ENCODE measurements at places on chromosomes 2 and 18.
A peak's percentile ranks its signal among the peaks of the same experiment; 100 is the strongest.

- no peak for DNase-seq
These were observed 1.7 kb upstream of the LBH start for GRCh38 chr2:30229596-30229995.

- no peak for DNase-seq
These were observed 72.3 kb downstream of the RTP5 start for GRCh38 chr2:241941691-241942301.

- DNase-seq: no peak
These were observed 105.5 kb upstream of the CCDC68 start for GRCh38 chr18:55064760-55065159.

- DNase-seq: peak; percentile 9
These were observed 25.2 kb upstream of the FAM117B start for GRCh38 chr2:202609381-202610145.

DNA sequence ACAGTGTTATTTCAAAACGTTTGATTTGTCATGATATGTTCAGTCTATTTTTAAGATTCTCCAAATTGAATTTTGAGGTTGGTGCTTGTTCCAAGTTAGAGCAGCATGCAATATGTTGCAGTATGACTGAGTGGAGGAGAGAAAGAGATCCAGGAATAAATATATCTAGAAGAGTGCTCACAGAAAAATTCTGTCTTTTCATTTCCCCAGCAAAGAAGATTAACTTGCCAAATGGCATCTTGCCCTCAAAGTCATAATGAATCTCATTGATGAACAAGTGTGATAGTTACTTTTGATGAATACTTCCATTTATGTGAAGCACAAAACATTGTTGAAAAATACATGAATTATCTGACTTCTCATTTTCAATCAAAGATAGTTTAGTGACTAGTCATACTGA lies 95.9 kb downstream of the KCNJ3 start:
- DNase-seq: no peak

GRCh38 chr2:64029116-64029665 lies 10.0 kb upstream of the VPS54 start:
- DNase-seq: no peak

DNA sequence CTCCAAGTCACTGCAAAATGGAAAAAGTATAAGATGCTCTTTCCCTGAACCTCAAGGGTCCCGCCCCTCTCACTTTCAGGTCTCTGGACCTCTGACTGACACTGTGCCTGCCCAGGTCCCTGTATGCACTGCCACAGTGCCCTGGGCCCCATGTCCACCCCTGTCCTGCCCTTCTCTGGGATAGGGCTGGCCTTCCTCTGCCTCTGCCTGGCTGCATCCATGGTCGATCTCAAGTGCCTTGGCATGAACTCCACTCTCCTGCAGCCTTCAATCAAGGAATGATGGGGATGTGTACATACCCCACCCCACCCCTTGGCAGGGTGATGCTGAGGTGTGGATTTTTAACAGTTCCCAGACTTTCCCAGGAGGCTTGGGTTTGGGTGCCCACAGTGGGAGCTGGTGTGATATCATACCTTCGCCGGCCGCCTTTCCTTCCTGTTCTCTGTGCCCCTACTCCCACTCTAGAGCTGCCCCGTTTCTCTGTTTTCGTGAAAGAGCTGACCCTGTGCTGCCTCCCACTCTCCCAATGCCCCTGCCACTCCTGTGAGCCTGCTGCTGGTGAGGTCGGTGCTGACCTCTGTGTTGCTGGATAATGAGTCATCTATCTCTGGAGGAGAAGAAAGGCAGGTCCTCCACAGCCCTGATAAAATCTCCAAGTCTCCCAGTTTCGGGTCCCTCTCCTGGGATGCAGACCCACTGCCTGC lies 18.9 kb downstream of the PTPN18 start:
- no peak for DNase-seq

DNA sequence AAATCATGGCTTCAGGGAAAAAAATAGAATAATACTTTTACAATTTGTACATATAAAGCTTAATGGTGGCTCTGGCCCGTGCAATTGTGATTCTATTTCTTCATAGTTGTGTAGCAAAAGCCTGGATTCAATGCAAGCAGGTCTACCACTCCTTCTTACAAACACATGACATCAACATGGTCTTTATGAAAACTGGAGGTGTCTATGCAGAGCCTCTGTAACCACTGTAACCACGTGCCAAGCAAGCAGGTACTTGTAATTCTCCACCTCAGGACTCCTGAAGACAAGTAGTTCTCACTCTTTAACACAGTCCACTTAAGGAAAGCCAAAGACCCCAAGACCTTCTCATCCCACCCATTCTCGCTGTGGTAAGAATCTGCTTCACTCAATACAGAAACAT lies 62.6 kb downstream of the METTL4 start:
- no peak for DNase-seq

- no peak for DNase-seq
These were observed 39.1 kb upstream of the BZW1 start for GRCh38 chr2:200772620-200773019.

DNA sequence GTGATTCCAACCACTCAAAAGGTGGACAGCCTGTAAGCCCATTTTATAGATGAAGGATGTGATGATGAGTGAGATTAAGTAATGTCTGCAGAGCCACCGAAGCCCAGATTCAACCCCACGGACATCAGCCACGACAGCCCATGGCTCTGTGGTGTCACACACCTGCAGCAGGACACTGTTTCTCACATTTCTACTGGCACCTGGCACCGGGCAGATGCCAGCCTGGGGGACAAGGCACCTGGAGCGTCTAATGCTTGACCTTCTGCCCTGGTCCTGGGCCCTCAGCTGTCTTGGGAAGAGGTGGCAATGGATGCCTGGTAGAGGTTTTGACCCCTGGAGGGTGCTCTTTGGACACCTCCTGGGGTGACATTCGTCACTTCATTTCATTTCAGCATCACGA lies 176.3 kb downstream of the ANAPC1 start:
- DNase-seq: no peak

GRCh38 chr18:27136208-27136535 lies 48.9 kb downstream of the CHST9 start:
- no peak for DNase-seq

DNA sequence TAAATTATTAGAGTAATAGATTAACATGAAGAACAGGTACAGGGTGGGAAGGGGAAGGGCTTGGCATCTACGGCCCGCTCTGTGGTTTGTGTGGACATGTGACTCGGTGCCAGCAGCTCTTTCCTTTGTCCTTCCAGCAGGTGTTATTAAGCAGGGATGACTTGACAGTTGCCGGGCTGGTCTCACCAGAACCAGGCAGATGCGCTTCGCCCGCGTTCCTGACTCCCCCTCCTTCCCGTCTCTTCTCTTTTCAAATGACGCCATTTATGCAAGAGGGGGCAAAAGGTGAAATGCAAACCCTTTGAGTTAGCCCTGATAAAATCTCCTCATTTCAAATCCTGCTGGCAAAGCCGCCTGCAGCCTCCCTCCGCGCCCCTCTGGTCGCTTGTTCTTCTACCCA lies 38.9 kb upstream of the MGAT4A start:
- no peak for DNase-seq

GRCh38 chr2:241456546-241456945 lies 51.8 kb downstream of the STK25 start:
- no peak for DNase-seq

DNA sequence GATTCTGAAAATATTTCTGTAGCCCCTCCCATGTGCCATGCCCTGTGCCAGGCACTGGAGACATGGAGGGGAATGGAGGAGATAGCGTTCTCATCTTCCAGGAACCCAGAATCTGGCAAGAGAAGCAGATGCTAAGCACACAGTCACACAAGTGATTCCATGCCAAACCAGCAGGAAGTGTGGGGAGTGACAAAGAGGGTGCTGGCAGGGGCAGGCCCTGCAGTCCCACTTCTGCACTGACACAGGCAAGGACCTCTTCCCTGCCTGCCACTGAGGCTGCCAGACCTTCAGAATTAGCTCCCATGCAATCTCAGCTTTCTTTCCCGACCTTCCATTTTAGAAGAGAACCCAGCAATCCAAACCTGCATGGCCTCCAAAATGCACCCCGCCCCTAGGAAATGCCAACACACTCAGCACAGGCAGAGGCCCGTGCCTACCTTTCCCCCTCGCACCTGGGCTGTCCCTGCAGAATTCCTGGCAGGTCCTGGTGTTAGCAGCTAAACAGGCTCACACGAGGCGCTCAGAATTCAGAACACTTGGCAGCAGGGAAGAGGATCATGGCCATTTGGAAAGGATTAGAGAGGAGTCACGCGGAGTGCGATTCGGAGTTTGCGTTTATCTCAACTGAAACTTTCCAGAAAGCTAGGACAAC lies 155.3 kb downstream of the MSH2 start:
- DNase-seq: no peak

GRCh38 chr18:58446391-58447060 lies 182.4 kb downstream of the ALPK2 start:
- no peak for DNase-seq

GRCh38 chr2:63680455-63680854 lies 91.7 kb downstream of the MDH1 start:
- DNase-seq: no peak

GRCh38 chr2:188527141-188527540 lies 235.5 kb downstream of the GULP1 start:
- DNase-seq: no peak

DNA sequence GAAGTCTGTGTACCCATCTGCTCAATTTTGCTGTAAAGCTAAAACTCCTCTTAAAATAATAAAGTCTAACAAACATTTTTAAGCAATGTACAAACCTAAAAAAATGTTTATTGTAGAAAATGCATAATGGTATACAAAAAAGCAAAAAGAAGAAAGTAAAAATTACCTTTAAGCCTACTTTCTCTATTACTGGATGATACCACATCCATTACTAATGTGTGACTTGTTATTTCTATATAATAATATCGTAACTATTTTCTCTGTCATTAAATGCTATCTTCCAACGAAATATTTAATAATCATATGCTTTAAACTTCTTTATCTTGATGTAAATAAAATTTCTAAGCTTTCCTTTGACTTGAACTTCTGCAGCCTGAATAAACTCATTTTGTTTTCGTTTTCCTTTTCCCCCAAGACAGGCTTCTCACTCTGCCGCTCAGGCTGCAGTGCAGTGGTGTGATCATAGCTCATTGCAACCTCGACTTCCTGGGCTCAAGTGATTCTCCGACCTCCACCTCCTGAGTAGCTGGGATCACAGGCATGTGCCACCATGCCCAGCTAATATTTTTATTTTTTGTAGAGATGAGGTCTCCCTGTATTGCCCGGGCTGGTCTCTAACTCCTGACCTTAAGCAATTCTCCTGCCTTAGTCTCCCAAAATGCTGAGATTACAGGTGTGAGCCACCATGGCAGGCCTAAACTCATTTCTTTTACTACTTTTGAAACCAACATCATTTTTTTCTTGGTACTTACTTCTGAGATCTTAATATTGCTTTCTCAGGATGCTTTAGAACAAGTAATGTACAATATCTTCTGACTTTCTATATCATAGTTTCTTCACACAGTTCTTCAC lies 18.1 kb upstream of the DNAH7 start:
- DNase-seq: no peak

GRCh38 chr2:68671961-68672360 lies 28.6 kb downstream of the PROKR1 start:
- DNase-seq: no peak

- DNase-seq: no peak
These were observed 122.0 kb upstream of the APCDD1 start for GRCh38 chr18:10332452-10332851.

GRCh38 chr2:208135794-208136715 lies 6.4 kb upstream of the CRYGC start:
- DNase-seq: no peak

- DNase-seq: no peak
These were observed 119.3 kb upstream of the MAPRE2 start for GRCh38 chr18:34921811-34922385.

DNA sequence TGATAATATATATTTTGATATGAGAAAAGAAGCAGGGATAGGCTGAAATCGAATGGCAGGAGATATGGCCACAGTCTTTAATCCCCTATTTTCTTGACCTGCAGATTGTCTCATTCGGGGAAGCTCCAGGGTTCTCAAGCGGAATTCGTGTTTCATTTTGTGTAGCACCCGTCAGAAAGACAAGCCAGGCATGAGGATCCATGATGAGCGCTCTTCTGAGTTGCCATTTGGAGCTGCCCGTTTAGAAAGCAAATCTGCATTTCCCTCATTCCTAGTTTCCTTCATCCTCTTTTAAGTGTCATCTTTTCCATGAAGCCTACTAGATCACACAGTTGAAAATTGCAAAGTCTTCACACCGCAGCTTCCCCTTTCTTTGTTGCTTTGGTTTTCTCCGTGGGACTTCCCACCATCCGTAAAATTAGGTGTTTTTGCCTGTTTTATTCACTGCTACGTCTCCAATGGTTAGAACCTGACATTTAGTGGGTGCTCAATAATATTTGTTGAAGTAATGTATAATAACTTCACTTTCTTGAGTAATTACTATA lies 16.9 kb downstream of the HNMT start:
- DNase-seq: no peak

GRCh38 chr2:14614017-14614416 lies 18.5 kb upstream of the LRATD1 start:
- no peak for DNase-seq

DNA sequence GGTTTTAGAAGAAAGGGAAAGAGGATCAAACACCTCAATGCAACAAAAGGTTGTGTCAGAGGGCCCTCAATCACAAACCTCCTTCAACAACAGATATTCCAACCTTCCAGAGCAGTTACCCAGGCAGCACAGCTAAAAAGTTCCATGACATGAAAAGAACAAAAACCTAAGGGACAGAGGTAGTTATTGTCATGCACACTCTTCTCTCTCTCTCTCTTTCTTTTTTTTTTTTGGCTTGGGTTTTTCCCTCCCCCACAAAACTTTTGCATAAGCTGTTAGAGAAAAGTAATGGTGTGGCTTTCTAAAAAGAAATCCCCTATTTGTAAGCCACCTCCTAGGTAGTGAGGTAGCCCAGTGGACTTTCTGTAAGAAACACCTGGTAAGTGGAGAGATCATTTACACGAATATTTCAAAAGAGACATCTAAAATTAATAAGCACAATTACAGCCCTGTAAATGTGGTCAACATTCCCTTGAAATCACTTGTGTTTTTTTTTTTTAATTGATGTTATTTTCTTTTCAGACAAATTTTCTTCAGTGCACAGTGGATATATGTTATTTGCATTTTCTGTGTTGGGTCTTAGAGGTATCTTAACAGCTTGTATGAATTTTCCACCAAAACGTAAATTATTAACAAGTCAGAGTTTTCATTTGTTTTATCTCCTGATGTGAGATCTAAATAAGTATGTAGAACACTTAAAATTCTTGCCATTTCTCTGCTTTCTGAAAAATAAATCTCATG lies 48.4 kb downstream of the ZEB2 start:
- no peak for DNase-seq

GRCh38 chr2:117856415-117857210 lies 42.1 kb downstream of the DDX18 start:
- peak; percentile 94 for DNase-seq
